ENCODE measurements at places on chromosomes 11 and 22.

DNA sequence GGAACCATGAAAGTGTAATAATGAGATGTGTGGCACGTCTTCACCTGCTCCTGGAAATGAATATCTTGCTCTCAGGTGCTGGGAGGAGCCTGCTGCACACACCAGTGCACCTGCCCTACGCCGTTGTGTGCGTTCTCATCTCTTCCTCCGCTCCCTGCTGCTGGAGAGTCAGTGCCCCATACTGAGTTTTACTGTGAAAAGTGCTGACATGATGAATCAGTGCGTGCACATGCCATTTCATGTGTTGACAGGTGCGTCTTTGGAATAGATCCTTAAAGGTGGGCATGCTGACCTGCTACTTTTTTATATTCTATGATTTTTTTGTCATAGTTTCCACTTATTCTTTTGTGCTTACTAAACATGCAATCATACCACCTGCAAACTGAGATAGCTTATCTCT lies 1015.8 kb downstream of the BRD1 start:
- no peak for DNase-seq

- DNase-seq = no peak
These were observed 85.9 kb downstream of the BUD13 start for GRCh38 chr11:116686866-116687265.

DNA sequence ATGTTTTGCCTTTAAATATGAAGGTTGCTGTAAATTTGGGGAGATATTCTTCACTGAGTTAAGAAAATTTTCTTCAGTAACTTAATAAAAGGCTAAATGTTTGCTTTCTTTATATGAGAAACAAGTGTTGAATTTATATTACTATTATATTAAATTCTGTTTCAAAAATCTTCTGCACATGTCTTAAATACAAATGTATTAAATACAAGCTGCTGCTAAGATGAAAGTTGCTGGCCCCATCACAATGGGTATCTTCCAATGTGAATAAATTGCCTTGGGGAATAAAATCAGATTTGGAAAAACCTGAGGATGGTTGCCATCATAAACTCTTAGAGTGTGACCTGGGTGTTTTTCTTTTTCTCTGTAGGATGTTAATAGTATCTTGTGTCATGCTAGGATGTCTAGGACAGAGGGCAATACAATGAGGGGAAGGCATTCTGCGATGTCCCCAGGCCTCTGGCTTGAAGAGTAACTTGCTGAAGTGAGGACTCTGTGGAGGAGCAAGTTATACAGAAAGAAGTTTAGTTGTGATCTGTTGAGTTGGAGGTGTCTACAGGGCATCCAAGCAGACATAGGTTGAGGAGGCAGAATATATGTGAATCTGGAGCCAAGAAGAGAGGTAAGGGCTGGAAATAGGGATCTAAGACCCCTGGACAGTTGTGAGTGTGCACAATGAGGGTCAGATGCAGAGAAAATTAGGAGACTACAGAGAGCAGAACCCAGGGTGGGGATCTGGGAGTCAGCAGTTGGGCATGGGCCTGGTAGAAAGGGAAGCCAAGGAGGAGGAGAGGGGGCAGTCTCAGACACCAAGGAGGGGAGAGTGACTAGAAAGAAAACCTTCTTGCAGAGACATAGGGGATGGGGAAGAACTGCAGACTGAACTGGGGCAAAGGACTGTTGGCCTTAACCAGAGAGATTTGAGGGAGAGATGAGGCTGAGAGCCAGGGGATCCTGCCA lies 4.8 kb downstream of the IGLL5 start:
- DNase-seq = no peak

DNA sequence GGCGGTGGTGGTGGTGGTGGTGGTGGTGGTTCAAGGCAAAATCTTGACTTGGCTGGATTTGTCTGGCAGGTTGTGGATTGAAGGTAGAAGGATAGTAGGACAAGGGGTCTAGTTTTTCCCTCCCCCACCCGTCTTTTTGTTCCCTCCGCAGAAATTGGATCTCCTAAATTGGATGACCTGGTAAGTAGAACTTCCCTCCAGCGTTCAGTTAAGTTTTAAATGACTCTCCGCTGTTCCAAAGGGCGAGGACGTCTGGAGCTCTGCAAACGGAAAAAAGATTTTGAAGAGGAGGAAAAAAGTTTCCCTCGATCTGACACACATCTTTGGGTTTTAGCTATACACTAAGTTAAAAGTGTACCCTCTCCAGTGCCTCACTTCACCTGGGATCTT lies 422 bp upstream of the LGR4 start:
- no peak for DNase-seq

DNA sequence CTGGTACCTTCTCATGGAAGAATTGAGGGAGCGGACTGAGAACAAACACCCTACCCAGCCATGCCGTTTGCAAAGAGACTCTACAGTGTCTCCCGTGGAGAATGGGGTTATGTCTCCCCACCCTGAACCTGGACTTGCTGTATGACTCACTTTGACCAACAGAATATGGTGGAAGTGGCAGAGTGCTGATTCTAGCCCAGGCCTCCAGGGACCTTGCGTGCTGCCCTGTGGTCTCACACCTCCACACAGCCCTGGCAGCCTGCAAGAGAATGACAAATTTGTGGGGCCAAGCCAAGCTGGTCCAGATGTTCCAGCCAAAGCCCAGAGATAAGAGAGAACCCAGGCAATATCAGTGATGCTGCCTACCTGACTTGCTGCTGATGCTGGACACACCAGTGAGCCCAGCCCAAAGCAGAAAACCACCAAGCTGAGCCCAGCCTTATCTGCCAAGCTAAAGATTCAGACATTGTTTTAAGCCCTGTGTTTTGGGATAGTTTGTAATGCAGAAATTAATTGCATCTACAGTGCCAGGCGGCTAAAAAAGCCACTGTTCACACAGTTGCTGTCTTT lies 8.1 kb upstream of the LINC01488 start:
- DNase-seq = no peak

GRCh38 chr11:135008001-135008405 lies 596.0 kb upstream of the B3GAT1 start:
- no peak for DNase-seq

DNA sequence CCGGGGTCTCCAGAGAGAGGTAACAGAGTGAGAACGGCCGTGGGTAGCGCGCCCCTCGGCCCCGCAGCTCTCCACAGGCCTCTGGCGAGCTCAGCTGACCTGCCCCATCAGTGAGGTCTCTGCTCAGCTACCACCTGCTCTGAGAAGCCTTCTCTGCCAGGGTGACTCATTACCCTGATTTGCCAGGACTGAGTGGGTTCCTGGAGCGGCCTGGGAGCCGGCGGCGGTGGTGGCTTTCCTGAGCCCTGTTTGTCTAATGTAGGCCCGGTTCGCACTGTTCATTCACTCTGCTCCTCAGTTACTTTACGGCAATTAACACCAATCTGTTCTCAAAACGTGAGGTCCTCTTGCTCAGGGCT lies 351.0 kb upstream of the B3GAT1 start:
- no peak for DNase-seq

GRCh38 chr11:101180481-101180880 lies 50.9 kb upstream of the PGR start:
- DNase-seq = no peak

DNA sequence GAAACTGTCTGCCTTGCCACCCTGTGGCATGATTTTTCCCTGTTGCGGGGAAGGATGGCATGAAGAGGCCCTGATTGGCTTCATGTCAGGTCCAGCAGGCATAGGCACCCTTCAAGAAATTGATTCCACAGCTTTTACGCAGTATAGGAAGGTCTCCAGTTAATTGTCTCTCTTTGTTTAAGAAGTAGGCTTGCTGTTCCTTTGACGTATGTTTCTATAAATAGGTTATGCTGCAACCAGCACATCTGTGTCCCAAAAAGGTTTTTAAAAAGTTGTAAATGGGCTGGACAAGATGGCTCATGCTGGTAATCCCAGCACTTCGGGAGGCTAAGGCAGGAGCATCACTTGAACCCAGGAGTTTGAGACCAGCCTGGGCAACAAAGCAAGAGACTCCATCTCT lies 62.6 kb downstream of the CD6 start:
- DNase-seq = no peak

DNA sequence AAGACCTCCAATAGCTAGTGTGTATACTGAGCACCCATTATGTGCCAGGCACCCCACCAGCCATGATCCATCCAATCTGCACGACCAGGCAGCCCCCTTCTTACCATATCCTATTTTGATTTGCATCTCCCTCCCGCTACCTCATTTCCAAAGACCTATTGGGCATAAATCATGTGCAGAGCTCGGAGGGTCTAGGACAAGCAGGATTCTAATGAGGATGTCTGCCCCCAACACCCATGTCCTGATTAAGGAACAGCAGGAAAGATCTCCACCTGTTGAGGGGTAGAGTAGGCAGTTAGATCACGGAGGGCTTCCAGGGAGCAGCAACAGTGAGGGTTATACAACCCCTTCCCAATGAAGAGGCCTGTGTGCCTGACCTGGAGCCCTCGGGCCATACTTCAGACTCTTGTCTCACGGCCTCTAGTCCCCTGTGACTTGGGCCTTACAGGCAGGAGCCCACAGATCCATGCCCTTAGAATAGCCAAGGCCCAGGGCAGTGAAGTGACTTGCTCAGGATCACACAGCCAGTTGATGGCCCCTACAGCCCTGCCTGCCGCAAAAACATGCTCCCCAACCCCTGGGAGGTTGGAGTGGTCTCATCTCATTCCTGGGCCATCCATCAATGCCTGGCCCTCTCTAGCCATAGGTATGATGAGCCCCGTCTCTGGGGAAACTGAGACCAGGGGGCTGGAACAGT lies 3.5 kb downstream of the RAB3IL1 start:
- DNase-seq = no peak

DNA sequence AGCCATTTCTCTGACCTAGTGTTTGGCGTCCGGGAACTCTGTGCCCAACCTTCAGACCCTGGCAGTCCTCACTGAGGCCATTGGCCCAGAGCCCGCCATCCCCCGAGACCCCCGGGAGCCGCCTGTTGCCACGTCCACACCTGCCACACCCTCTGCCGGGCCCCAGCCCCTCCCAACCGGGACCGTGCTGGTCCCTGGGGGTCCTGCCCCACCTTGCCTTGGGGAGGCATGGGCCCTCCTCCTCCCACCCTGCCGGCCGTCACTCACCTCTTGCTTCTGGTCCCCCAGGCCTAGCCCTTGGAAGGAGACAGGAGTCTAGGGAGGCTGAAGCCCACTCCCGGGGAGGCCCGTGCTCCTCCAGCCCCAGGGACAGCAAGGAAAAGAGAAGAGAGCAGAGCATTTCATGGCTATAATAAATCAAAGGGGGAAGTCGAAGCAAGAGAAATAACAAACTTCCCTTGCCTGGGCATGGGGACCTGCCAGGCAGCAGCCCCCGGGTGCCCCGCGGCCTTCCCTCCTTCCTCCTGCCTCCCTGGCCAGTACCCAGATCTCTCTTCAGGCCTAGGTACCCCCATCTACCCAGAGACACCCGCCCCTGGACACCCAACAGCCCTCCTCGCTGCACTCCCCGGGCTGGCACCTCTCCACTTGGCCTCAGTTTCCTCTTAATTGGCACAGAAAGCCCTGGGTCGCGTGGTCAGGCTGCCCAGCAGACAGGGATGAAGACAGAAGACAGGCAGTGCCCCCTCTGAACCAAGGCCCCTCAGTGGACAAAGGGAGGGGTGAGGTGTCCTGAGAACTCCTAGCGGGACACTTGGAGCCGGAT lies 13.0 kb upstream of the SLC39A13 start:
- DNase-seq = no peak

DNA sequence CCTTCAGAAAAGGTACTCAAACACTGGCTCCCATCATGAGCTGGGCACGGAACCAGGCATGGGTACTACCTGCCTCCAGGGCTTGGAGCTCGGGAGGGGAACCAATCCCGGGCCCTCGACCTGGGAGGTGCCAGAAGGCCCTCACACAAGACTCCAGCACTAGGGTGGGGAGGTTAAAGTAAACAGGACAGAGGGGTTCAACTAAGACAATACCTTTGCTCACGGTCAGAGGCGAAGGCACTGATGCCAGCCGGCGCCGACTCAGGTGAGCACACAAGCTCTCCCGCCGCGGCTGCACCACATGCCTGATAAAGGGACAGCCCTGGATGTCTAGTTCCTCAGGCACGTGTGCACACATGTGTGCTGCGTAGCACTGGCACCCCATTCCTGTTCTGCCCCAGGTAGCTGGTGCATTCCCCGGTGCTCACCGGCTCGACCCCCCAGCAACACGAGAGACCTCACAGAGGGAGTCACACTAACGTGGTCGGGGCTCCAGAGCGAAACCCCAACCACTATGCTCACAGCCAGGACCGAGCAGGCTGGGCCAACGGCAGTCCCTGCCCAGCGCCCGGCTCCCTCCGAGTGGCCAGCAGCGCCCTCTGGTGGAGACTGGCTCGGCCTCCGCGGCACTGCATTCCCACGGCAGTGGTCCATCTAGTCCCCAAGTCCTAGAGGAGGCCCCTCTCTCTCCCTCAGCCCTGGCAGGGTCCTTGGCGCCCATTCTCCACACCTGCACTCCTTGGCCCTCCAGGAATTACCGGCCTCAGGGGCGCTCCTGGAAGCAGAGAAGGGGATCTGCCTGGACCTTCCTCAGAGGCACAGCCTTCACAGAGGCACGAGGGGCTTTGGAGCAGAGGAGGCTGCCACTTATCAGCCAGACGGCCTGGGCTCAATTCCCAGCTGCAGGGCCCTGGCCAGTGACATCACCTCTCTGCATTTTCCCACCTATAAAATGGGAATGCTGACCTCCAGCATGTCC lies 28.8 kb upstream of the MOB2 start:
- DNase-seq = peak; percentile 57

- no peak for DNase-seq
These were observed 1.4 kb upstream of the KCNQ1OT1 start for GRCh38 chr11:2701230-2701629.

DNA sequence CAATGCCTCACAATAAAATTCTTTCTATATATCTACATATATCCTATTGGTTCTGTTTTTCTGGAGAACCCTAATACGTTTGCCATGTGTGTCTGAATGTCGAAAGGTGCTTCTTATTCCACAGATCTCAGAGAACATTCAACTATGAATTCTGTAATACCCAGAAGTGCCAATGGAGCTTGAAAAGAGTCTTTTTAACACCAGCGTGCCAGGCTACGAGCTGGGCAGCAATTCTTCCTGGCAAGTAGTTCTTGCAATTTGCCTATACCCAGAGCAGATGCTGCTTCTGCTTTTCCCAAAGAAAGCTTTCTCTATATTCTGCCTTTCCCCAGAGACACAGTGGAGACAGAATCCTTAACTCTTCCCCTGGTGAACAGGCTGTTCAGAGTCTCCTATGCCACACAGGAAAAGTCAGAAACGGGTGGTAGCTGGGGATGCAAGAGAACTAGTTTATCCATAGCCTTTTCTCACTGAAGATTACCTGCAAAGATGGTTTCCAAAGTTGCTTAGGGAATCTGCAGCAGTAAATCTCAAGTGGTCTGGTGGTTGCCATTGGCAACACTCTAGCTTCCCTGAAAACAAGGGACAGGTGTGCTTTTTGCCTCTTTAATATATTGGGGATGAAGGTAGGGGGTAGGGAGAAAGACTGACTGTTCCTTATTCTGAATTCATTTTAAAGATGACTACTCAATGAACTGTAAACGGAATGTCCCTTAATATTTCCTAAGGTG lies 16.8 kb upstream of the PAFAH1B2 start:
- DNase-seq = no peak

GRCh38 chr11:111745719-111746504 lies 20.3 kb downstream of the PPP2R1B start:
- no peak for DNase-seq

DNA sequence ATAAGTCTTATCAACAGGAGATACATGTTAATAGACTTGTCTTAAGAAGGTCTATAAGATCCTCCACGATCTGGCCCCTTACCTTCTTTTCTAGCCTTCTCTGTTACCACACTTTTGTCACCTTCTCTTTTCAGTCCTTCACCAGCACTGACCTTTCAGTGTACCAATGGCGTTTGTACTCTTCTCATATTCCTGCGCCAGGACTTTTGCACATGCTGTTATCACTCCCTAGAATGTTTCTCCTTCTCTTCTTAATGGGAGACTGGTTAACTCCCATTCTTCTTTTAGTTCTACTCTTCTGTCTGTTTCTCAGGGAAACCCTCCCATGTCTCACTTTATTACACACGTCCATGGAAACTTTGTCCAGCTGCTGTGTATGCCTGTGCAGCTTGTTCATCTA lies 4.4 kb upstream of the EED start:
- no peak for DNase-seq
